ENCODE measurements at places on chromosomes 2 and 18.

- DNase-seq = no peak
These were observed 335.1 kb downstream of the CYRIA start for GRCh38 chr2:16330571-16330970.

GRCh38 chr2:229715895-229716507 is 1.6 kb upstream of the DNER start:
- peak; percentile 34 for DNase-seq

- DNase-seq = no peak
These were observed 77.3 kb downstream of the CPS1 start for GRCh38 chr2:210633699-210634098.

DNA sequence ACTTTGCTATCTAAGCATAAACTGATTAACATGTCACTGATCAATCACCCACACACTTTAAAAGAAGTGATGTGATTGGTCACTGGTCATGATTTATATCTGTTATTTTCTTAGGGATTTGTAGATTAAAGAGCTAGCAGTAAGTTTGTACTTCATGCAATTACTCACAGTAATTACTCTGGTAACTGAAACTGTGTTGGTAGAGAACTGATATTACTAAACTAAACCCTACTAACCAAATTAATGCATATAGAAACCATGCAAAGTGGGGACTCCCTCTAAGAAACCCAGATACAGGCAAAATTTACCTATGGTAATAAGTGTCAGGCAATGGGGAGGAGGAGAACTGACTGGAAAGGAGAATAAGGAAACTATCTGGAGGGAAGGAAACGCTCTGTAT is 44.8 kb upstream of the C2orf15 start:
- DNase-seq = no peak

DNA sequence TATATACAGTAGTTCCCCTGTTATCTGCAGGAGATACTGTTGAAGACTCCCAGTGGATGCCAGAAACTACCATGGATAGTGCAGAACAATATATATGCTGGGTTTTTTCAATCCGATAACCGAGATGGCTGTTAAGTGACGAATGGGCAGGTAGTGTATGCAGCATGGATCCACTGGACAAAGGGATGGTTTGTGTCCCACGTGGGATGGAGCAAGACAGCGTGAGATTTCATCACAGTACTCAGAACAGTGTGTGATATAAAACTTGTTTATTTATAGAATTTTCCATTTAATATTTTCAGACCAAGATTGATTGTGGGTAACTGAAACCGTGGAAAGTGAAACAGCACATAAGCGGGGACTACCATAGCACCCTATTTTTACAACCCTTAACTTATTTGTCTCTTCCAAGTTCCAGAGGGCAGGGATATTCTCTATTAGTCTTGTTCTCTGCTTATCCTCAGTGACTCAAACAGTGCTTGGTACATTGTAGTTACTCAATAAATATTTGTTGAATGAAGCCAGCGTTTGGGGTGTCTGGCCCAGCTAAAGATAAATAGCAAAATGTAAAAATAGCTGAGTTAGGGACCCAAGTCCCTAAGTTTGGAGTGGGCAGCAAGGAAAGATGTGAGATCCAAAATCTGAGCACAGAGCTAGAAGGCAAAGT is 50.0 kb downstream of the RHBDD1 start:
- DNase-seq = no peak

GRCh38 chr2:149438330-149438960 is 108.1 kb downstream of the LYPD6 start:
- no peak for DNase-seq

- no peak for DNase-seq
These were observed 36.3 kb upstream of the TANC1 start for GRCh38 chr2:158932131-158932645.

- no peak for DNase-seq
These were observed 29.6 kb upstream of the RPRD1A start for GRCh38 chr18:36096955-36097354.

DNA sequence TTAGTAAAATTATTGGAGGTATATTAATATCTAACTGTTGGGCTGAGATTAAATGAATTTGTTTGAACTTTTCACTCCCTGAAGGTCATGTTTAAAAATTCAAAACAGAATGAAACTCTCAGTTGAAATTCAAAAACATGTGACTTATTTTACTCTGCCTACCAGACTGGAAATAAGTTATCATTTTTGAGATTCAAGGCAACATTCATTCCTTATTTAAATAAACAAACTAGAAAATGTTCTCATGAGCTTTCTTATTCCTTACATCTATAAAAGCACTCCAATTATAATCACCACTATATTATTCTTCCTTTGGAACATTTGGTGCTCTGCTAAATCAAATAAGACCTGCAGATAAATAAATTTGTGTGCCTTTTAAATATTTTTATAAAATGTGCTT is 217.8 kb downstream of the CDH2 start:
- no peak for DNase-seq

DNA sequence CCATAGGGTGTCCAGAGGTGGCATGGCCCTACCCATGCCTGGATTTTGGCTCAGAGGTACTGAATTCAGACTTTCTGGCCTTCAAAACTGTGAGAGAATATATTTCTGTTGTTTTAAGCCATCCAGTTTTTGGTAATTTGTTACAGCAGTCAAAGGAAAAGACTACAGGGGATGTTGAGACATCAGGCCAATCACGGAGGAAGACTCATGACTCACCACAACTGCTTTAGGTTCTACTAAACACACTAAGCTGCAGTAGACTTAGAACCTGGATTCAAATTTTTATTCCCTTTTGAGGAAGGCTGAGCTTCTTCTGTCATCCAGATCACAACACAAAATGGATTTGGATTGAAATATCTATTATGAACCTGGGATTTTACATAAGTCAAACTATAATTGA is 12.0 kb upstream of the C2orf66 start:
- DNase-seq = no peak

DNA sequence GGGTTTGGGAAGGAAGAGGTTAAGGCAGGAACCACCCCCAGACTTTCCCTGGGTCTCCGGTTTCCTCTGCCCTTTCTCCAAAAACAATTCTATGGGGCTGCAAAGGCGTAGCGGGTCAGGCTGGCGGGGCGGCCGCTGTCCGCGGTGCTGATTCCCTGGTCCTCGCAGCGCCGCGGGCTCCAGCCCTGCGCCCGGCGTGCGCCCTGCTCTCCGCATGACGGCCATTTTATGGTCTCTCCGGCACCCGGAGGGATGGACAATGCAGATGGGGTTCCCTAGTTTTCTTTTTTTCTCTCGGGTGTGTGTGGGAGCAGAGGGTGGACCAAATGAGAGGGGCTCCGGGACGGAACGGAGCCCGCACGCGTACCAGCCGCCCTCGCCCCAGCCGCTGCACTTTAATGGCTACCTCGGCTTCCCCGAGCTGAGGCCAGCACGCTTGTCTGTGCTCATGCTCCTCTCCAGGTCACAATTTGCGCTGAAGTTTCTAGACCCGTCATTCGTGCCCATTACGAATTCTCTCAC is 1.6 kb downstream of the ST8SIA3 start:
- DNase-seq = peak; percentile 19

GRCh38 chr2:62383846-62384245 is 122.1 kb downstream of the TMEM17 start:
- DNase-seq = no peak

- no peak for DNase-seq
These were observed 241.3 kb downstream of the LOXHD1 start for GRCh38 chr18:46415532-46416252.

DNA sequence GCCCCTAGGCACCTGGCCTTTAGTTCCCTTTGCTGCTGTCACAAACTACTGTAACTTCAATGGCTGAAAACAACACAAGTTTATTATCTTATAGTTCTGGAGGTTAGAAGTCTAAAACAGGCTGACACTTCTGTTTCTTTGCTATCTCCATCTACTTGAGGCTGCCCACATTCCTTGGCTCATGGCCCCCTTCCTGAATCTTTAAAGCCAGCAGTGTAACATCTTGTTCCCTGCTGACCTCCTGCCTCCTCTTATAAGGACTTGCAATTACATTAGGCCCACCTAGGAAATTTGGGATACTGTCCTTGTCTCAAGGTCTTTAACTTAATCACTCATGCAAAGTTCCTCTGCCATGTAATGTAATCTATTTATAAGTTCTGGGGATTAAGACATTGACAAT is 6.5 kb downstream of the SMYD1 start:
- no peak for DNase-seq

- no peak for DNase-seq
These were observed 60.6 kb upstream of the SLC16A14 start for GRCh38 chr2:230129343-230129742.
